SHP77 treated with DMSO at 0.1 percent for 48 hours (cell line): ENCODE measurements at places on chromosomes 4 and X.

DNA sequence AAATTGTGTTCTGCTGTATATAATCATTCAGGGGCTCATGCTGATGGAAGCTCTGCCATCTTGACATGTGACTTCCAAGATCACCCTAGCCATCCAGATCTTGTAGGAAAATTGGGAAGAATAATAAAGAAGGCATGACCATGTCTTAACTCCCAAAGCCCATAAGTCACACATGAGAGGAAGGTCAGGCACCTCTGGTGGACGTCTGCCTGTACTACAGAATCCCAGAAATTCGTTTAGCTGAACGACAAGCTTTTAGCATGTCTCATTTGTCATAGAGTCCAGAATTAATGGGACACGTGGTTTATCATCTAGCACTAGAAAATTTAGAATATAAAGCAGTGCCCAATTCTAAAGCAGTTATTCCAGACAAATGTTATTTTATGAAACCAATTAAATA is 212.7 kb downstream of the CENPC start:
- no peak for DNase-seq

DNA sequence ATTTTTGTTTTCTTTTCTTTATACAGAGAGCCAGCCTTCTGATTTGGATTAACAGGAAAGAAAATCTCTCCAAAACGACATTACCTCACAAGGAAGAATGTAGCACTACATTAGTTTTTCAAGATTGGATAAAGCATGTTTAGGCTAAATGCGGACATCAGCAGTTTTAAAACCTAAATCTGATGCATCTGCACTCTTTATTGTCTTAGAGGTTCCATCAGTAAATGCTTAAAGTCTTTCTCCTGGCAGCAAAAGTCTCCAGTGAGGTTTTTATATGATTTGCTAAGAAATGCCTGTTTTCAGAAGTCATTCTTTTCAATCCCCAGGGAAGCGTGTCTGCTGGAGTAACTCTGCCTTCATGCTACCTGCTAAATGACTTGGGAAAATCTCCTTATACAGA is 912.9 kb upstream of the INTU start:
- no peak for DNase-seq

DNA sequence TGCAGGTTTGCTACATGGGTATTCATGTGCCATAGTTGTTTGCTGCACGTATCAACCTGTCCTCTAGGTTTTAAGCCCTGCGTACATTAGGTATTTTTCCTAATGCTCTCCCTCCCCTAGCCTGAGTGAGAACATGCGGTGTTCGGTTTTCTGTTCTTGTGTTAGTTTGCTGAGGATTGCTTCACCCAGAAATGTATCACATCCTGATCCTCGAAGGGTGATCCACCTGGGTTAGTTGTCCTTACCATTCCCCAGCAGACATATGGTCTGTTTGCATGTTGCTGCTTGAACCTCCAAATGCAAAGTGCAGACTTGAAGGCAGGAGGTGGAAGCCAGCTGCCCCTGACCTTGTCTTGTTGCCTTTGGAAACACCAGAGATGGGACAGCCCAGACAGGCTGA is 161.5 kb upstream of the WDR1 start:
- no peak for DNase-seq

DNA sequence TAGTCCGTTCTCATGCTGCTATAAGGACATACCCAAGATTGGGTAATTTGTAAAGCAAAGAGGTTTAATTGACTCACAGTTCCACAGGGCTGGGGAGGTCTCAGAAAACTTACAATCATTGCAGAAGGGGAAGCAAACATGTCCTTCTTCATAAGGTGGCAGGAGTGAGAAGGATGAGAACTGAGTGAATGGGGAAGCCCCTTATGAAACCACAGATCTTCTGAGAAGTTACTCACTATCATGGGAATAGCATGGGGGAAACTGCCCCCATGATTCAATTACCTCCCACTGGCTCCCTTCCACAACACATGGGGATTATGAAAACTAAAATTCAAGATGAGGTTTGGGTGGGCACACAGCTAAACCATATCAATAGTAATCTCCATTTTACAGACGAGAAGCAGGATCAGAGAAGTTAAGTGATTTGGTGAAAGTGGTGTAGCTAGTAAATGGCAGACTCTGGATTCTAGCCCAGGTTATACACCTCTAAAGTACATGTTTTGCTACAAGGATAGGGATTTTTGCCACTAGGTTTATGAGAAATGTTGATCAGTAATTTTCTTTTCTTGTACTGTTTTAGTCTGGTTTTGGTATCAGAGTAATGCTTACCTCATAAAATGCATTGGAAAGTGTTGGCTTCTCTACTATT is 47.3 kb upstream of the C1GALT1C1 start:
- DNase-seq, result no peak

GRCh38 chr4:13992975-13993520 is 365.5 kb upstream of the BOD1L1 start:
- DNase-seq, result no peak

- no peak for DNase-seq
Measured at GRCh38 chr4:127138586-127138985, 494.2 kb upstream of the INTU start.

DNA sequence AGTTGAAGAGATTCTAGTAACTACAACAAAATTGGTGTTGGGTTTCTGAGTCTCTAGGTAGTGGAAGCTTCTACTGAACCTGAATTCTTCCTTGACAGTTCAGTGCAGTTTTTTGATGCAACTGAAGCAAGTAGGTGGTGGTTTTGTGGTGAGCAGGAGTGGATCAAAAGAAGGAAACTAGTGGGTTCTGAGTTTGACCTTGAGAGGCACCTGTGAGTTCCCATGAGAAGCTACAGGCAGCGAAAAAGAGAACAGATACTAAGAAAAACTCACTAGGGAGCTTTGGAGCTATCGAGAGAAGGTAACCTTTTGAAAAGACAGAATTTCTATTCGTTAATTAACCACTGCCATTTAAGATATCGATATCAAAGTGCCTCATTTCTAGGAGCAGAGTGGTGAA is 145.2 kb downstream of the PDHA2 start:
- no peak for DNase-seq

- no peak for DNase-seq
Measured at GRCh38 chr4:71251261-71251660, 87.6 kb upstream of the SLC4A4 start.

DNA sequence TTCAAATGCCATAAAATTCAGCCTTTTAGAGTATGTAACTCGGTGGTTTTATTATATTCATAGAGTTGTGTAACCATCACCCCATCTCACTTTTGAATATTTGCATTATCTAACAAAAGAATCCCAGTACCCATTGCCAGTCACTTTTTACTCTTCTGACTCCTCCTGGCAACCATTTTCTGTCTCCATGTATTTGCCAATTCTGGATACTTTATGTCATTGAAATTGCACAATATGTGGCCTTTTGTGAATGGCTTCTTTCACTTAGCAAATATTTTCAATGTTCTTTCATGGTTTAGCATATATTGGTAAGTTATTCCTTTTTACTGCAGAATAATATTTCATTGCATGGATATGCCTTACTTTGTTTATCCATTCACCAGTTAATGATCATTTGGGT is 79.9 kb downstream of the SLIT2 start:
- DNase-seq, result no peak

DNA sequence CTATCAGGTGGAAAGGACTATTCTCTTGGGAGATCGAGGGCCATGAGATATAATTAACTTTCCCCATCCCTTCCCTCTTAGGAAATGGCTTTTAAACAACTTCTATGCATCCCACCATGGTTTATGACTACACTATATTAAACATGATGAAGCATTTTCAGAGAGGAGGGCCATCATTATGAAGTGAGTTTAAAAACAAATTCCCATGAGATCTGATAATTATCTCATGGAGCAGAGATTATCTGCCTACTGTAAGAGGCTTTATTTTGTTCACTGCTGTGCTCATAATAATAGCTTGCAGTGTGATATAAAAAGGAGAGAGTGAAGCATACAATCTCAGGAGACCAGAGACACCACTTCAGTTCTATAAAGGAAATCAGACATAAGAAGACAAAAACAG is 330.5 kb upstream of the ZFP42 start:
- no peak for DNase-seq

DNA sequence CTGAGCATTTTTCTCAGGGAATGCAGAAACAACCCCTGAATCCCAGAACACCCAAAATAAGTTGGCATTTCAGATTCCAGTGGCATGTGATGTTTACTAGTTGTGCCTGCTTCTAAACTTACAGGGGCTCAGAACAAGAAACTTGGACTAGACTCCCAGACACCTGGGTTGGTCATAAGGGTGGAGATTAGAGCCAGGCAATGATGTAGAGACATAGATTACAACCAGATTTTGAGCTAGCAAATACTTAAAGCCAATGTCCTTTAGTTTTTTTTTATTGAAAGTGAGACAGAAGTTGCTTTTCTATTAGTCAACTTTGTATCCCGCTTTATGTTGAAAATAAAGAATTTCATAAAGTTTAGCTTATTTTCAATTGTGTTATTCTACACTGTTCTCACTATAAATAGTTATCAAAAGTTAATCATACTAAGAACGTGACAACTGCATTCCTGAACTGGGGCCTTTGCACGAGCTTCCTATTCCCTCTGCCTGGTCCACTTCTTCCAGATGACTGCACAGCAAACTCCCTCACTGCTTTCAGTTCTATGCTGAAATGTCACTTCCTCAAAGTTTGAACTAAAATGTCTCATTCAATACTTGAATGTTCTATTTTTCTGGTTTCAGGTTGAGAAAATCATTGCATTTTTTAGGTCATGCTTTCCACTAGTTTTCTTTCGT is 224.7 kb upstream of the PPP1R2C start:
- DNase-seq, result no peak

DNA sequence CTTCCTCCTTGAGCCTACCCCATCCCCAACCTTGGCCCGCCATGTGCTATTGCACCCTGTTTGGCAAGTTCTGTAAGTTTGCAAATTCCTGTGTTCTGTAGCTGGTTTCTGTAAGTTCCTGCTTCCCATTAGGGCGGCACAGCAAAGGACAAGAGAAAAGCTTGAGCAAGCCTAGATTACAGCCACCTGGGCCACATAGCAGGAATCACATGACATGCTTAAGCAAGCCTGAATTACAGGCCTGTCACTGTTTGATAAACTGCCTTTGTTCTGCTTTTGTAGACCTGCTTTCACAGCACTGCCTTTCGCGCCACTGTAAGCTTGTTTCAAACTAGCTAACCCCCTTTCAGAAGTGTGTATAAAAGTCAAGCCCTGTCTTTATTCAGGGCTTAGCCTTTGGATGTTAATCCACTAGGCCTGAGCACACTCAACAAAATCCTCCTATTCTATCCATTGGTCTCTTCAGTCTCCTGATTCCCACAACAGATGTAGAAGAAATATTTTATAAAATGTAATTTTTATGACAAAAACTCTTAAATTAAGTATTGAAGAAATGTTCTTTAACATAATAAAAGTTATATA is 906.8 kb upstream of the NDST4 start:
- no peak for DNase-seq

DNA sequence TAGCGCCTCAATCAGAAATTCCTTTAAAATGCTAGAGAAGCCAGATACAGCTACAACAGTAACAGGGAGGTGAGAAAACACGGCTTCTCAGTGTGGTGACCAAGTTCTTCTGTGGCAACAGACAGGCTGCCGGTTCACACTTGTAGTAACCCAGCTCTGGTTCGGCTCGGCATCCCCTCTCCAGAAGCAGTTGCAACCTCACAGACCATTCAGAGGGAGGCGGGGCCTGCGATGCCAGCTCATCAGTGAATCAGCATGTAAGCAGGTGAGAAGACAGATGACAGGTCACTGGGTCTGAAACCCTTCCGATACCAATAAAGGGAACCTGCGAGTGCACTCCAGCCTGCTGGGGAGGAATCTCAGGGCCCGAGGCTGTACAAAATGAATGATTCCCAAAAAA is 251.0 kb downstream of the KCNIP4 start:
- DNase-seq, result no peak

- DNase-seq, result no peak
Measured at GRCh38 chrX:154368630-154369448, 5.6 kb downstream of the FLNA start.

DNA sequence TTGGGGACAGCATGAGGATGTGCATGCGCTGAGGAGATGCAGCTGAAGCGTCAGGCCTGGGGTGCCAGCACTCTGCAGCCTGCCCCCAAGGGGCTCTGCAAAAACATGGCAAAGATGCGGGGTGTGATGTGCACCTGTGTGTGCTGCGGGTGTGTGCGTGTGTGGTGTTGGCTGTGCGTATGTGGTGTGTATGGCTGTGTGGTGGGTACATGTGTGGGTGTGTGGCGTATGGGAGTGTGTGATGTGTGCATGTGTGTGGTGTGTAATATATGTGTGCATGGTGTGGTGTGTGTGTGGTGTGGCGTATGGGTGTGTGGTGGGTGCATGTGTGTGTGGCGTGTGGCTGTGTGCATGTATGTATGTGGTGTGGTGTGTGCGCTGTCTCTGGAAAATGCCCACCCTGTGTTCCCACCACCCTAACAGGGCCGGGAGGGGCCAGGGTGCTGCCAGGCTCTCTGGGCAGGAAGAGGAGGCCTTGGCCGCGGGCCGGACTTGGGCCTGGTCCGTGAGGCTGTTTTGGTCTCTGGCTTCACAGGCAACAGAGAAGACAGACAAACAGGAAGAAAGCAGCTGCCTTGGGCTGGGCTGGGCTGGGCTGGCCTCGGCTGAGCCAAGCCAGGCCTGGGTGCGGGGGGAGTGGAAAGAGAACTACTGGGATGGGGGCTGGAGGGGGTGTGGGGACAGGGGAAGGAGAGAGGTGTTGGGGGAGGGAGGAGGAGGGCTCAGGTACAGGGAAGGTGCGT is 1.1 kb upstream of the AVPR2 start:
- DNase-seq, result no peak

DNA sequence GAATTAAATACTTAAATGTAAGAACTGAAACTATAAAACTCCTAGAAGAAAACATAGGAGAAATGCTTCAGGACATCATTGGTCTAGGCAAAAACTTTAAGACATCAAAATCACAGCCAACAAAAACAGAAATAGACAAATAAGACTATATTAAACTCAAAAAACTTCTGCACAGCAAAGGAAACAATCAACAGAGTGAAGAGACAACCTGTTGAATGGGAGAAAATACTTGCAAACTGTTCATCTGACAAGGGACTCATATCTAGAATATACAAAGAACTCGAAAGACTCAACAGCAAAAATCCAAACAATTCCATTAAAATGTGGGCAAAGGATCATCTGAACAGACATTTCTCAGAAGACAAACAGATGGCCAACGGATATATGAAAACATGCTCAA is 16.2 kb upstream of the DSPP start:
- no peak for DNase-seq

GRCh38 chrX:55663584-55663983 is 40.4 kb downstream of the FOXR2 start:
- DNase-seq, result no peak

DNA sequence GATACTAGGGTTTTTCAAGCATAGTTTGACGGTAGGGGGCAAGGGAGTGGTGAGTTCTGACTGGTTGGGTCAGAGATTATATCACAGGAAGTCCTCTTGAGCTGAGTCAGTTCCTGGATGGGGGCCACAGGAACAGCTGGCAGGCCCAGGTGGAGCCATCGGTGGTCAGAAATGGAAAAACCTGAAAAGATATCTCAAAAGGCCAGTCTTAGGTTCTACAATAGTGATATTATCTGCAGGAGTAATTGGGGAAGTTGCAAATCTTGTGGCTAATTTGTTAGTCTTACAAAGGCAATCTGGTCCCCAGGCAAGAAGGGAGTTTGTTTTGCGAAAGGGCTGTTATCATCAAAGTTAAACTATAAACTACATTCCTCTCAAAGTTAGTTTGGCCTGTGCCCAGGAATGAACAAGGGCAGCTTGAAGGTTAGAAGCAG is 159.3 kb downstream of the PTCHD1 start:
- DNase-seq, result no peak

GRCh38 chrX:16786791-16787735 is 797 bp downstream of the TXLNG start:
- DNase-seq, result no peak
